Lung microvascular endothelial cell (primary cell): ENCODE measurements at places on chromosomes 4 and X.

DNA sequence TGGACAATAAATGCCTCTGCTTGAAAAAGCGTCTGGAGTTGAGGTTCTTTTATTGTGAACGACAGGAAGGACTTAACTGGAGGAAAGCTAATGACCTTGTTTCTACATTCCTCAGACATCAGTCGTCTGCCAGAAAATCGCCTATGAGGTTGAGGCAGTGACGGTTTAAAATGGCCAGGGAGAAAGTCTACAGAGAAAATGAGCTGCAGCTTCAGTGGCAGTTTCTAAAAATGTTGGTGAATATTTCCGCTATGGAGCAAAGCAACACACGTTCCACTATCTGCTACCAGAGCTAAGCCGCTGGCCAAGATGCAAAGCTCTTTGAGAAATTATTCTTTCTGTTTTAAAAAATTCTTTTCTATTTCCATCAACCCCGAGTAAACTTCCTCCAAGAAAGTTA, 116.9 kb upstream of the GALNT7 start:
- peak; percentile 48 for DNase-seq

DNA sequence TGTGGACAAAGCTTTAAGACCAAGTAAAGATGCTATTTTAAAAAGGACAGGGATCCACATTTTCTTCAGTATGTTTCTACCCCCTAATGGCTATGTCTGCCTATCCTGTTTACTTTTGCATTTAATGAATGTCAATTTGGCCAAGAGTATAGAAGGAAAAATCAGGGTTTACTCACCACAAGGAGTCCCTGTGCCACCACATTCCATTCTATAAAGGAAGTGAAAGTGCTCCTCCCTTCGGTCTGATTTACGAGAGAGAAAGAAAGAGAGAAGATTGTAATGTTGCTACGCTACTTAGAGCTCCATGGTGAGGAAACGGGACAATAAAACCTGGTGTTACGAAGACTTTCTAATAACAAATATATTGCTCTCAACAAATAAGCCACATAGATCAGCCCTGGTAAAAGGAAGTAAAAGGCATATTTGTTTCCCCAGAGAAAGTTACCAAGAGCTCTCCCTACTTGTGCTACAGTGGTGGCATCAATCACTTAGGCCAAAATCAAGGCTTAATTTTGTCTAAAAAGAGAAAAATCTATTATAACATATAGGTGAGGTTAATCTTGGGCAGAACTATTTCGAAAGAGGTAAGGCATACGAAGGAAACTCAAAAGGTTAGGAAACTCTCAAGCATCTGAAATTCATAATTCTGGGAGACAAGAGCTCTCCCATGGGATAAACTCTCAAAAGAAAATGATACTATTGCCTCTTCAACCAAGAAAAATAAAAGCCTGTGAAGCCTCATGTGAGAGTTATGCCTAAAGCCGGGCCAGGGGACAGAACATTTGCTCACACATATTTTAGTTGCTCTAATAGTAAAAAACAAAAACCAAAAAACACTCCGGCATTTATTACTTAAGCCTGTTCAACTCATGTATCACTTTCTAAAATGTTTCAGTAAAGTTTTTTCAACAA, 29.5 kb downstream of the TAPT1 start:
- DNase-seq, result peak; percentile 55

DNA sequence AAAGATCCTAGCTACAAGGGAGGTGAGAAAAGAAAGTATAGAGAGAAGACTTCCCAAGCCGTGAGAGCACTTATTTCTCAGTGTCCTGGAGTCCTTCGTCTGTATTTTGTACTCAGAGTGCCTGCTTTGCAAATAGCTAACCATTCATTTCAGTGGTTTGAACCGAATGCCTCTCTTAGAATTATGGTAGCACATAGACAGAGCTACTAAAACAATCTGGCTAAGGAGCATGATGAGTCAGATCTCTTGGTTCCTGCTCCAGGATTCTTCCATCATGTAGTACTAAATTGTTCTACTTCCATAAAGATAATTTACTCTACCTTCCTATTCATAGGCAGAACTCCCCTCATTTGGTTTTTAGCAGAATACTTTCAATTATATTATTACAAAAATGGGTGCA, 946.6 kb downstream of the STIM2 start:
- DNase-seq, result no peak

DNA sequence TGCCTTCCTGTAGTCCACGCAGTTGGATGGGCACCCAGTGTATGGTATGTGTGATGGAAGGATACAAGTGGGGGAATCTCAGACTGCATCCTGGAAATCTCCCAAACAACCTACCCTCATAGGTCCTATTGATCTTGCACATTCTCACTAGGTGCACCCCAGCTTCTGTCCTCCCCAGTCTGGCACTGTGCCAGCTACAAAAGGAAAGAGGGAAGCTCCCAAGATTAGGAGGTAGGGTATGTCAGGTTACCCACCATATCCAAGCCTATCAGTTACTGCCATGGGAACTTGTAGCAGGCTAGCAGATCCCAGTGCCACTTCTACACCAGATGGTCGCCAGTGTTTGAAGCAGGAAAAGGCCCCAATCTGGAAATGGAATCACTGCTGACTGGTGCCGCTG, 11.6 kb downstream of the TBX22 start:
- DNase-seq, result no peak

DNA sequence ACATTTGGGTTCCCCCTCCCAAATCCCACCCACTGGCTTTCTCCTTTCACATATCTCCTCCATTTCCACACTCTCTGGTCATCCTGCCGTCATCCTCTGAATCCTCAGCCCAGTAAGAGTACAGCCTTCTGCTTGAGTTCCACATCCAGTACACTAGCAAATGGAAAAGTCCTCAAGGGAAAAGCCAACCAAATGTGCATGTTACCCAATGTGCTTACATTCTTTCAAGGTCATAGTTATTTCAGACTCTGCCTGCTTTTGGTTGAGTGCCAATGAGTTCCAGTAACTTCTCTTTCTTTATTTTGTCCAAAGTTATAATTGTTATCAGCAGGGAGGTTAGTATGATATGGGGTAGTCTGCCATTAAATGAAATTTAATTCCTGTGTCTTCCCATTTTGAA, 78.1 kb downstream of the SRPX start:
- DNase-seq, result no peak
